COR-L47 (cell line): ENCODE measurements at places on chromosomes 2 and 18.

DNA sequence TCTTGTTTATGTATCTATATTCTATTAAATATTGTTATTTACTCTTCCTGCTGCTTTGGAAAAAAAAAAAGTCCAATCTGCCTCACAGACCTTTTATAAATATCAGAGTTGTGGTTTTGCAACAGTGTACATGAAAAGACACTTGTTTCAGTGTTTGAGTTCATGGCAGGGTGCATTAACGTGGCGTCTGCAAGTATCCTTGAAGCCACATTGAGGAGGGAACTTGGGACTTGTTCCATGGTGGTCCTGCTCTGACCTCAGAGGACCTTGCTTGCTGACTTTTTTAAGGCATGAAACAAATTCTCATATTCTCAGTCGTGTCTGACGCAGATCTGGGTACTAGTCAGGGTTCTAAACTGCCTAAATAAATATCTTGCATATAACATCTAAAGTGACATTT is 55.1 kb downstream of the CRIM1 start:
- DNase-seq: no peak

DNA sequence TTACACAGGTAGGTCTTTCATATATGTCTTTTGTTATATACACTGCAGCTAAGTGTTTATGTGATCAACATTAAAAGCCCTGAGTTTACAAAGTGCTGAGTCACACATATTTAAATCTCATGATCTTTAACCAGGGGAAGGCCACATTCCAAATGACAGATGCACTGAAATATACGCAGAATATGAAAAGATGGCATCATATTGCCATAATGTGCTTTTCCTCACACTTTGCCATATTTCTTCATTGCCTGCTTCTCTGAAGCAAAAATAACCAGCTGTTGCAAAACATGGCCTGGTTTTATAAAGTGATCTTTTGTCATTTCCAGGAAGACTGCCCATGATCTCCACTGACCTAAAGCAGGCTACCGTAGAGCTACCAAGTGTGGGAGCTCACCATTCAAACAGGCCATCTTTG is 93.5 kb upstream of the MAPRE2 start:
- DNase-seq: peak; percentile 21

DNA sequence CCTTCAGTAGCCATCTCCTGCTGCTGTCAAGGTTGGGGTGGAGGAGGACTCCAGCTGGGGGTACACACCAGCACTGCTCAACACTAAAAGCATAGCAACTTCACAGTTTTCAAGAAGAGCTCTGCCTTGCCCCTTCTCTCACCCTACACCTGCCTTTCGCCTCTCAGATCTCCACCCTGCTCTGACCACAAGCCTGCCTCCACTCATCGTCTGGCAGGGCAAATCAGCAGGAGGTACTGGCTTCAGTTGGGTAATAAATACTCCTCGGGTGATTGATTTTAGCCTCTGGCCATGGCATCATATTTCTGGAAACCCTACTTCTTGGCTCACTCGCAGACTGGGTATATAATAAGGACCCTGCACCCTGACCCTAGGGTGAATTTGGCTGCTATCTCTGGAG is 3.1 kb upstream of the PRKAG3 start:
- DNase-seq: no peak

DNA sequence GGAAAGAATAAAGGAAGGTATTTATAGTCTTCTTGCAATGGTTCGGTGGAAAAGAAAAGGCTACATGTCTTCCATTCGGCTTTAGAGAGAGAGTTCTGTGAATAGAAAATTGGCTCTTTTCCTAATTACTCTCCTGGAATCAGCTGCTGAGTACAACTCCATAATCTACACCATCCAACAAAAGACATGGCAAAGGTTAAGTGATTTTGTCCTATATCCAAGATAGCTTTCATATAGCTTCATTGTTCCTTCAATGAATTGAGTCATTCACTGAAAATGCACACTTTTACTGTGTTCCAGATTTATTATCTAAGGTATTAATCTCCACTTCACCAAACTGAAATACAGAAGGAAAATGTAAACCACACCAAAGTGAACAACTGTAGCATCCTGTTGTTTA is 514.5 kb downstream of the LRRTM4 start:
- peak; percentile 67 for DNase-seq

DNA sequence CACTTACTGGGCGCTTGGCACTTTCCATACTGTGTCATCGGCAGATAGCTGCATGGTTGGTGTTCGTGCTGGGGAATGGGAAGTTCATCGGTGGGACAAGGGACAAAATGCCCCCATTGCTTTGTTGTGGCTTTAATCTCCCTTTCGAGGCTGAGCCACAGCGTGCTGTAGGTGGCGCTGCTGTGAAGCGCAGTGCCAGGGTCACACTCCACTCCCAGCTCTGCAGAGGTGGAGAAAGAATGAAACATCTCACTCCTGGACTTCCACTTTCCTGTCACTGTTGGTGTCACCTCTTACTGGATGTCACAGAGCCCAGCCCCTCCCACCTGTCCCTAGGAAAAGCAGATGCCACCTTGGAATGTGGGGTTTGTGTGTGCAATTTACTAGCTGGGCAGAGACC is 8.7 kb downstream of the TYMS start:
- no peak for DNase-seq

DNA sequence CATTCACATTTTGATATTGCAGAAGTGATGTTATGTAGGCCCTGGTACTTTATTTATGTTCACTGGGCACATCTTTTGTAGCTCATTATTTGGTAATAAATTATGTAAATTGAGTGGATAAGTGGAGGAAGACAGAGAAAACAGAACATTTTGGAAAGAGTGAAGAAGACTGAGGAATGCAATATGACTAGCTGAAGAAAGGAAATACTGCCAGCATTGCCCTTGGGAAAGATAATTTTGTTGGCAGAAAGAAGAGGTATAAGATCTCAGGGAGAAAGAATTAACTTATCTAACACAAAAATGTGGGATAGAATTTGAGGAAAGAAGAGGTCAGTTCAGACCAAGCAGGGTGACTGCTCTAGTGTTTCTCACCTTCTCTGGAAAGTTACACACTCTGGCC is 118.8 kb downstream of the TTC27 start:
- DNase-seq: no peak

DNA sequence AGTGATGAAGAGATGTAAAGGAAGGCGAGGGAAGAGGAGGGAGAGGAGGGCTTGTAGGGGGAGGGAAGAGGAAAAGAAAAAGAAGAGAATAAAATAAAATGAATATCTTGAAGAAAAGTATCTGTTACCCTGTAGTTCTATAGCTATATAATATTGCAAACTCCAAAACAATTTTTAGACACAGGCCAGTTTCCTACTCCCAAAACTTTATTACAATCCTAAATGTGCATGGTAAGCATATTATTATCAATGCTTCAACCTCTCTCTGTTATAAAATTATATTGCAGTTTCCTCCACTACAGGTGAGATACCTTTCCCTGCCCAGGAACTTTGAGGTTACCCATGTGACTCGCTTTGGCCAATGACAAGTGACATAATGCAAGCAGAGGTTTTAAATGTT is 1351.6 kb upstream of the NRXN1 start:
- DNase-seq: no peak

GRCh38 chr18:23336101-23336500 is 117.0 kb upstream of the RIOK3 start:
- DNase-seq: no peak

- no peak for DNase-seq
These were observed 198.5 kb downstream of the HDAC4 start for GRCh38 chr2:239202343-239202742.

DNA sequence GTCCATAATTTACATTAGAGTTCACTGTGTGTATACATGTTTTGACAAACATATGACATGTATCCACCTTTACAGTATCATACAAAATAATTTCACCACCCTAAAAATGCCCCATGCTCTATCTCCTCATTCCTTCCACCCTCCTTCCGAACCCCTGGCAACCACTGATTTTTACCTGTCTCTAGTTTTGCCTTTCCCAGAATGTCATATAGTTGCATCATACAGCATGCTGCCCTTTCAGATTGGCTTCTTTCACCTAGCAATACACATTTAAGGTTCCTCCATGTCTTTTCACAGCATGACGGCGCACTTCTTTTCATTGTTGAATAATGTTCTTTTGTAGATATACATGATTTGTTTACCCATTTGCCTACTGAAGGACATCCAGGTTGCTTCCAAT is 10.4 kb downstream of the LRPPRC start:
- DNase-seq: no peak

GRCh38 chr2:102385522-102385921 is 29.9 kb downstream of the IL18R1 start:
- DNase-seq: no peak

DNA sequence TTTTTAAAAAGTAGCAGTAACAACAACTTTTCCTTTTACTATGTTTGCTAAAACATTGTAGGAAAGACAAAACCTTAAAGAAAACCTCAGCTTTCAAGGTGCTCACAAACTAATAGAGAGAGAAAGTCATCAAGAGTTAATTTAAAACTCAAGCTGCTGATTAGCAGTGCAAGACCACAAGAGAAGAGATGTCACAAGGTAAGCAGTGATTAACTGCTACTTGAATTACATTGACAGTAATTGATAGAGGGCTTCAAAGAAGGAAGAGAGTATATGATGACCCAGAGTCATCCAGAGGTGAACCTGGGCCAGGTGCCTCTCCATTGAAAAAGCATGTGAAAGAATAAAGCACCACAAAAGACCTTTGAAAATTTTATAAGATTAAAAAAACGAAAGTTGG is 939.6 kb upstream of the CNTNAP5 start:
- DNase-seq: no peak

GRCh38 chr2:145091967-145092366 is 572.0 kb upstream of the ZEB2 start:
- no peak for DNase-seq
